Panc1 (cell line): ENCODE measurements at places on chromosomes 16 and 17. TPM values are rescaled to one million over a fixed set of nuclear protein-coding genes. Genes with fewer than 3 reads are reported as not detected.

The PIPOX gene
- 2.4 TPM for total RNA-seq

The SLFN14 gene
- not detected for total RNA-seq

The C1QTNF1 gene
- total RNA-seq = 1.5 TPM

The RNF222 gene
- total RNA-seq = not detected

The KREMEN2 gene
- 10.8 TPM for total RNA-seq

The RNF166 gene
- 19.8 TPM for total RNA-seq

The NAGS gene
- total RNA-seq = 2.7 TPM

The OR1F1 gene
- total RNA-seq = 0.26 TPM

The TMEM98 gene
- total RNA-seq = 2.2 TPM

DNA sequence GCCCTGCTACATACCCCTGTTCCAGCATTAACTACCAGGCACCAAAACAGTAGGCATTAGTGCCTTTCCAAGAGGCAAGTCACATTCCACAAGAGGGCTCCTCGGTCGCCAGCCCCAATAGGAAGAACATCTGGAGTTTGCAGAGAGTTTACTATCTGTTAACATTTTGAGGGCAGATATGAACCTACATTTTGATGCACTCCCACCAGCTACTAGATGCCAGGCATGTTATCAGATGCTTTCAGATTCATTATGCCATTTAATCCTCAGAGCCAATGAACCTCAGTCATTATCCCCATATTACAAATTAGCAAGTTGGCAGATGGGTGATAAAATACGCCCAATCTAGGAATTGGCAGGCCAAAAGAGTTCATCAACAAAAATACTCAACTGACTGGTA, 4.2 kb upstream of the CMTM2 start:
- DNase-seq = no peak

- no peak for DNase-seq
Measured at GRCh38 chr17:43853546-43853945, 6.6 kb downstream of the CD300LG start.

- no peak for DNase-seq
Measured at GRCh38 chr17:21076242-21076641, 33.4 kb upstream of the USP22 start.

- no peak for DNase-seq
Measured at GRCh38 chr16:81843243-81843582, 64.1 kb downstream of the PLCG2 start.

GRCh38 chr17:72696156-72696555, 396.3 kb downstream of the SLC39A11 start:
- DNase-seq = no peak

- no peak for DNase-seq
Measured at GRCh38 chr16:12182212-12182611, 205.7 kb downstream of the SNX29 start.

DNA sequence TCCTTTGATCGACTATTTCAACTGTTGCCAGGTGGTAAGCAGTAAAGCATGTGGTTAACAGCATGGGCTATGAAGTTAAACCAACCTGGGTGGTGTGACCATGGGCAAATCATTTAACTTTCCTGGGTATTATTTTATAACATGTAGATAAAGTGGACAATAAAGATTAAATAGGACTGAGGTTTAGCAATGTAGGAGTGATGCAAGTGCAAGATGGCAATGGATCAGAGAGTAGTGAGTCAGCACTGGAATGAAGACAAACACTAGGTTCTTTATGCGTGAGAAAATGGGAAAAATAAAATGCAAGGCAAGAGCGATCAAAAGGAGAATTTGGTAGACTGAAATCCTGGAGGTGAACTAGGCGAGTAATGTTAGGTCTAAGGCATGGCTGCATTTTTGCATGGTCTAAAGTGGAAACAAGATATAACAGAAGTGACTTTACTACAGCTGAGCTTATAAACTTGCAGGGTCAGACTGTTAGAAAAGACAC, 222.4 kb upstream of the AXIN2 start:
- DNase-seq = peak; percentile 50

DNA sequence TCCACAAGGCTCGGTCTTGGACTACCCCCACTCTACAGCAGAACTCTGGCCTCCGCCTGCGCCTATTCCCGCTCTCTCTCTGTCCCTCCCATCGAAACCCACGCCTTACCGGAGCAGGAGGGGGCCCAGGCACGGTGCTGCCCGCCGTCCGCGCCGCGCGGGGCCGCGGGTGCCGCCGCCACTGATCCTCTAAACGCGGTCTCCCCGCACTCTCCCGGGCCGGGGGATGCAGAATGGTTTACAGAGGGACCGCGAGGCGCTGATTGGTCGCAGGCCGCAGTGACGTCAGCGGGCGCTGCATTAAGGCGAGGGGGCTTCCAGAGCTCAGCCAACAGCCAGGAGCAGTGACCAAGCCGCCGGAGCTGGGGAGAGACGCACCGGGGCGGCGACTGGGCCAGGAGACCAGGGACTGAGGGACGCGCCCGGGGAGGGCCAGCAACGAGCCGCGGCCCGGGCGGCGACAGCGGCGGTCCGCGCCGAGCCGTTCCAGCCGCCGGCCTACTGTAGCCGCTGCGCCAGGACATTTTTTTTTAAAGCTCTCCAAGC, 747 bp upstream of the LHX1 start:
- DNase-seq = no peak

GRCh38 chr17:74372426-74372825, 5.1 kb downstream of the GPR142 start:
- no peak for DNase-seq

- no peak for DNase-seq
Measured at GRCh38 chr17:52376137-52376536, 217.6 kb upstream of the CA10 start.

DNA sequence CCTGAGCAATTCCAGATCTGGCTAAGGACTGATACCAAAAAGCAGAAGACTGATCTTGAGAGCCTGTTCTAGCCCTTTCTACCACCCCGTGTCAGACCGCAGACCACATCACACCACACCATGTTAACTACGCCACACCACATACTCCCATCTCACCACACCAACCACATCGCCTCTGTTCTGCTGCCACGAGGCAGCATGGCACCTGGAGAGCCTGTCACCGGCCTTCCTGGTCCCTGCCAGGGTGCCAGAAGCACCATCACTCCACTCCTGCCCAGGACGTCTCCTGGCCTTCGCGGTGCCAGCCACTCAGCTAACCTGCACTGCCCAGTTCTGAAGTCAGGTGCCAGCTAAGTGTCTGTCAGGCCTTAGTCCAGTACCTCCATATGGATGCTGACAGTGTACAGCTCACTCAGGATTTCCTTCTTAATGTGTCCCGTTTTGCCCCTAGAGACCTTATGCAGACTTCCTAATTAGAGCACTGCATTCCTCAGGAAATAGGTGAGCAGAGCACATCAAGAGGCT, 37.2 kb upstream of the BCAR1 start:
- no peak for DNase-seq

DNA sequence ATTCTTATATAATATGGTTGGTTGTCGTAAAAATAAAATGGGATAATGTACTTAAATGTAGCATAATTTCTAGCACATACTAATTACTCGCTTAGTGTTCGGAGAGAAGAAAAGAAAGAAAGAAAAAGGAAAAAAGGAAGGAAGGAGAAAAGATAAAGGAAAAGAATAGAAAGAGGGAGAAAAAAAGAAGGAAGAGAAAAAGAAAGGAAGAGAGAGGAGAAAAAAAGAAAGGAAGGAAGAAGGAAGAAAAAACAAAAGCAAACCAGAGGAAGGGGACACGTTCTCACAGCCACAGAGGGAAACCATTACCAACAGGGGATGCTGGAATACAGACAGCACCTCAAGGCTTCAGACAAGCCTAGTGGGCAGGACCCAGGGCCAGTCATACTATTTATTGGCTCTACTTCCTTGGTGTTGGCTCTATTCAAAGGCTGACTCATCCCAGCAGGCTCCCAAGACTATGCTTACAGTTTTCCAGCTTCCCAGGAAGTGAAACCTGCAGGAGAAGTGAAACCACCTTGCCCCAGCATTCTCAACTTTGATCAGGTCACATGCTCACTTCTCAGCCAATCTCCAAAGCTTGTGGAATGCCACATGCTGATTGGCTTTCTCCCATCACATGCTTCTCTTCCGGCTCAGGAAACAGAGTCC, 273.5 kb upstream of the IRX5 start:
- peak; percentile 13 for DNase-seq

- DNase-seq = no peak
Measured at GRCh38 chr16:8806272-8806983, 8.8 kb downstream of the PMM2 start.

DNA sequence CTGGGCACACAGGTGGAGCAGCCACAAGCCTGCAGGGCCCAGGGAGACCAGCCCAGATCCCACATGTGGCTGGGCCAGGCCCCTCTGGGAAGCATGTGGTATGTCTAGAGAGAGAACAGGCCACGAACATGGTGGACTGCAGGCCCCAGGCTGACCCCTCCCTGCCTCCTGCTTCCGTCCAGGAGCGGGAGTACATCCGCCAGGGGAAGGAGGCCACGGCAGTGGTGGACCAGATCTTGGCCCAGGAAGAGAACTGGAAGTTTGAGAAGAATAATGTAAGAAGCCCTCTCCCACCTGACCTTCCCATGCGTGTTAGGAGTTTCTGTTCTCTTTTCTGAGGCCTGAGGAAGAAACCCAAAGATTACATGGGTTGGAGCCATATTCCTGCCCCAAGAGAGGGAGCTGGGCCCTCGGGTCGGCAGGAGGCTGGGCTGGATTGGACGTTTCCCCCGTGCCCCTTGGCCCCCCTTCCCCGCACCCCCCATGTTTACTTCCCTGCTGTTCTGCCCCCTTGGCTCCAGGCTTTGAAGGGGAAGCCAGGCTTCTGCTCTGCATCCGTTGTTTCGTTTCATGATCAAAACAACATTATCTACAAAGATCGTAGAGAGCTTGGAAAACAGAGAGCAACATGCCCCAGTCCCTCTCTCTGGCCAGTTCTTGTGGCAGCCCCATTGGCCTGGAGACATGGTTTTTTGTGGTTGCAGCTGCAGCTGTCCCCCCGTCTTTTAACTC, 5.7 kb upstream of the TCAP start:
- no peak for DNase-seq

DNA sequence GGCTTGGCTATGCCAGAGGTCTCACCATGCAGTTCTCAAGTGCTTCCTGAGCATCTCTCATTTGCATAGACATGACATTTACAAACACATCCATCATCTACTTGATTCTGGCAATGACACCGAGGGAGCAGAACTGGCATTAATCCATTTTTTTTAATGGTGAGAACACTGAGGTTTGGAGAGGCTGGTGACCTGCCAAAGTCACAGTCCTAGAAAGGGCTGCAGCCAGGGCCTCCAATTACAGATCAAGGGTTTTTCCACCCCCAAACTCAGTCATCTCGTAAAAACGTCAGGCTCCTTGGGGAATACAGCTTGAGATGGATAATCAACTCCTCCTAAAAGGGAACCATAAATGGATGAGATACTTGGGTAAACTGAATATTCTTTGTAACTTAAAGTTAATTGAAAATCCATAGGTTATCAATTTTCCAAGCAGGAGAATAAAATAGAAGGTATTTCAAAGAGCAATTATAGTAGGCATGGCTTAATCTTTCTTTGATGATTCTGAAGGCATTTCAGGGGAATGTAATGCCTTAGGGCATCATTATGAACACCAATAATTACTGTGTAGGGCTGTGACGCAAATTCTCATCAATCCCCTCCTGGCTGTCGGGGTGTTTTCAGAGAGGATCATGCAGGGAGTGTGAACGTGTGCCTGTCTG, 9.4 kb upstream of the MEOX1 start:
- no peak for DNase-seq

DNA sequence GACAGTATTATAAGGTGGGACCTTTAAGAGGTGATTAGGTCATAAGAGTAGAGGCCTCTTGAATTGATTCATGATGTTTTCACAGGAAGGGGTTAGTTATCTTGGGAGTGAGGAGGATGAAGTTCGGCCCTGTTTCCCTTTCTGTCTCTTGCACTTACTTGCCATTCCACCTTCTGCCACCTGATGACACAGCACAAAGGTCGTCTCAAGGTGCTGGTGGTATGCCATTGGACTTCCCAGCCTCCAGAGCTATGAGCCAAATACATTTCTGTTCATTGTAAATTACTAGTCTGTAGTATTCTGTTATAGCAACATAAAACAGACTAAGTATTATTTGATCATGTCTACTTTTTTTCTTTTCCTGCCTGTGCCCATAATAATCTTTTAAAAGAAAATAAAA, 23.5 kb downstream of the CHD9 start:
- no peak for DNase-seq

DNA sequence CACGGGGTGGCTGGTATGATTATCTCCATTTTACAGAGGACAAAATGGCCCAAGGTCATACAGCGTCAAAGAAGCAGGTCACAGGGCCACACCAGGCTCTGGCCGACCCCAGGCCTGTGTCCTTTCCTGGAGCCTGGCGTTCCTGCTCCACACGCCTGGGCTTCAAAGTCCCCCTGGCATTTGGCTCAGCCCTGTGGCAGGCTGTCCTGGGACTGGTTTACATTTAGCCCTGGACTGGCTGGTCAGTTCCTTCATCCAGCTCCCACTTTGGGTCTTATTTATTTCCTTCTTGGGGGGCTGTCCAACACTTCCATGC, 15.3 kb downstream of the TBX2 start:
- no peak for DNase-seq

DNA sequence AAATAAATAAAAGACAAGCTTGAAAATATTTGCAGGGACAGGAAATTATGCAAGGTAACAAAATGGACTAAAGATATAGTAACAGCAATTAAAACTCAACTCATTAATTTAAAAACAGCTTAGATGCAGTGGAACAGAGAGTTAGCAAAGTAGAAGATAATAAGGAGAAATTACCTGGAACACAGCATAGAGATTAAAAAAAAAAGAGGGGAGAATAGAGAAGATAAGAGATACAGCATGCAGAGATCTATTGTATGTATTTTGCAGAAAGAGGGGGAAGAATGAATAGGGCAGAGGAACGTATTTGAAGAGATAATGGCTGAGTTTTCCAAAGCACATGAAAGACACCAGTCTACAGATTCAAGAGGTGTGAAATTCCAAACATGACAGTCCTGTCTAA, 8.4 kb upstream of the PIPOX start:
- DNase-seq = no peak

- peak; percentile 25 for DNase-seq
Measured at GRCh38 chr17:65987988-65988387, 203.9 kb downstream of the CEP112 start.
